RPMI7951 (cell line): ENCODE measurements at places on chromosomes 3 and 15. TPM values are rescaled to one million over a fixed set of nuclear protein-coding genes. Genes with fewer than 3 reads are reported as not detected.

The OTOL1 gene
- total RNA-seq: not detected in 2 replicates

The CFAP92 gene
- 0.36 TPM in 1 of 2 replicates, not detected in the other for total RNA-seq

The MB21D2 gene
- total RNA-seq: 8.8 and 8.9 TPM in 2 replicates

GRCh38 chr3:40045051-40045450, 235.6 kb downstream of the MYRIP start:
- no peak for DNase-seq

DNA sequence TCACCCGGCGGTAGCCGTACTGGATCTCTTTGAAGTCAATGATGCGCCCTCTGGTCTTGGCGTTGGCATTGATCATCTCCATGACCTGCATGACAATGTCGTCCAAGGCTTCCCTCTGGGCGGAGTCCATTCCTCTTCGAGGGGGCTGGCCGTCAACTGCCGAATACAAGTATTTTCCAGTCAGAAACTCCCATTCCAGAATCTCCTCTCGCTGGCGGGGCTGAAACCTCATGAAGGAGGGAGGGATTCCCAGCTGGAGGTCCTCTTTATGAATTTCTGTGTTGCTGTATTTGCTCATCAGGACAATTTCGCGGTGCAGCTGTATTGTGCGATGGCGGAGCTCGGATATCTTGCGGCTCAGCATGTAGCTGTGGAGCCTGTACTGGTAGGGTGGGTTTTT, 73.4 kb downstream of the CHSY1 start:
- DNase-seq: no peak

GRCh38 chr15:86905625-86906256, 826.1 kb downstream of the AGBL1 start:
- DNase-seq: no peak

- DNase-seq: no peak
Measured at GRCh38 chr3:74756674-74757073, 142.2 kb upstream of the CNTN3 start.

- no peak for DNase-seq
Measured at GRCh38 chr3:46664188-46664970, 29.1 kb downstream of the ALS2CL start.
